ENCODE measurements at places on chromosomes 7 and 10.

DNA sequence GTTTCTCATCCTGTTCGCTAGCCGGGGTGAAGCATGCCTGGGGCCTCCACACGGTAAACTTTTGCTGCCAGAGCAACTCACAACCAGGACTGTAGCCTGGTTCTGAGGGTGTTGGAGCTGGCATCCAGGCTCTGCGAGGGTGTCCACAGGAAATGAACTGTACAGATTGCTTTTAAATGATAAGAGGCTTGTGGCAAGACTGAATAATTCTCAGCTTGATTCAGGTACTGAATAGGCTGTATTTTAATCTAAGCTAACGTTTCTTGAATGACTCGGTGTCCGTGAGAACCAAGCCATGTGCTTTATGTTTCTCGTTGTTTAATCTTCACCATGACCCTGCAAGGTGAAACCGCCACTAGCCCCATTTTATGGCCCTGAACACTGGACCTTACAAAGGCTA, 49.3 kb downstream of the EEPD1 start:
- no peak for DNase-seq

- DNase-seq: no peak
Measured at GRCh38 chr10:104824380-104825006, 183.4 kb downstream of the SORCS3 start.

DNA sequence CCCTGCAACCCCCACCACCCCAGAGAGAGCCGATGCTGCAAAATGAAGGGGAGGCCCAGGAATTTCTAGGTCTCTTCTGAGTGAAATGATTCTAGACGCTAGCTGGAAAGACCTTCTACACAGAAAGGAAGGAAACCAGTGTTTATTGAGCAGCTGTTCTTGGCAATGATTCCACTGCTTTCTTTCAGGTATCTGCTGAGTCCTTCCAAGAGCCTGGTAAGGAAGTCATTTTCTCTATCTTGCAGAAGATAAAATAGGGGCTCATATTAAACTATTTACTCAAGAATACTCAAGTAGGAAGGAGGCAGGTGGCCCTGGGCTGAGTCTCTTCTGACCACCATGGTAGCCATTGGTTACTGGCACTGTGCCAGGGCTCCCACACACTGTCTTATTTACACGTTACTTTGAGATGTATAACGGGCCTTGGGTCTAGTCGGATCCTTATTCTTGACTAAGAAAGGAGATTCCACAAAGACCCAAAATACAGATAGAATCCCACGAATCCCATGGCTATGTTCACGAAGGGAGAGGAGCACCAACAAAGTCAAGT, 112.1 kb downstream of the GALNT11 start:
- no peak for DNase-seq

DNA sequence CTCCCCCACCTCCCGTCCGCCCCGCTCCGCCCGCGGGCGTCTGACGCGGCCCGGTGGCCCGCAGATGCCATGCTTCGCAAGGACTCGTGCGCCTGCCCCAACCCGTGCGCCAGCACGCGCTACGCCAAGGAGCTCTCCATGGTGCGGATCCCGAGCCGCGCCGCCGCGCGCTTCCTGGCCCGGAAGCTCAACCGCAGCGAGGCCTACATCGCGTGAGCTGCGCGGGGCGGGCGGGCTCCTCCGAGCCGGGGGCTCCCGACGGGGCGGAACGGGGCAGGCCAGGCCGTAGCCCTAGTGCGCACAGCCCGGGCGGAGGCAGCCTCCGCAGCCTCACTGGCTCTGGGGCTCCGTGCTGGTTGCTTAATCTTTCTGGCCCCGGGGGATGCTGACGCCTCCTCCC, 2.8 kb downstream of the ASIC3 start:
- DNase-seq: no peak

DNA sequence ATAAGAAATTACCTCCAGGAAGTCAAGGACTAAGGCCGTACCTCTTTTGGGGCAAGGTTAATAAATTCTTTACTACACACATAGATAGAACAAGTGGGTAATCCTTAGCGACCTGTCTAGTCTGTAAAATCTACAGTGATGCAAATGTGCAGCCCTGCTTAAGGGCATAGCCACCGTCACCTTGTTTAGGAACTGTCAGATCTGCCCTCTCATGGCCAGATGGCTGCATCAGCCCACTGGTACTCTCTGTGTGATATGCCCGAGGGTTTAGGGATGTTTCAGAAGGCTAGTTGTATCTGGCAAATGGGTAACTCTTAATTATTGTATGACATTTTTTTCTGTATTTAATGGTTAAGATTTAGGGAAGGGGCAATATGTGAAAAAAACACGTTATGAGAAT, 74.3 kb downstream of the NRG3 start:
- no peak for DNase-seq

DNA sequence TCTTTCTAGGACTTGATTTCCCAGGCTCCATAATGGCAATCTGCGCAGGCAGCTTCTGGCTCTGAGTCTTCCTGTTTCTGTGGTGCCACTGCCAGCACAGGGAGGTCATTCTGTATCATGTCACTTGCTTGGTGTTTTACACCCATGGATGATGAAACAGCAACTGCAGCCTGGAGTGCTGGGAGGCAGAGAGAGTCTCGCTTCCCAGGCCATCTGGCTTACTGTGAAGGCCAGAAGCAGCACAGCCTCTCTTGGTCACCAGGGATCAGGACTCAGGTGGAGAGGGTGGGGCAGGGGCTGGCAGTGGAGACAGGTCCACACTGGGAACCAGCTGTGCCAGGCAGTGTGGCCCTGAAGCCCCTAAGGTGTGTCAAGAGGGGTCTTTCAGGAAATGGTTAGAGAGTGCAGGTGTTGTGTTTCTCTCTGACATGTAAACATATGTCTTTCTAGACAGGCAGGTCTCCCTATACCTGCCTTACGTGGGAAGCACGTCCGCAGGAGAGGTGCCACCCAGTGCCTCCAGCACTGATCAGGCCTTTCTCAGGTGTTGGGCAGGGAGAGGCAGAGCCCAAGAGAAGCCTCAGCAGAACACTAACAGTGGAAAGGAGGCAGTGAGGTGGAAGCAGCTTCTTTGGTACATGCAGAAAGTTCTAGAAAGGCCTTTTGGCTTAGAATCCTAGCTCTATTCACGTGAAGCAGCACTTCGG, 71.4 kb downstream of the INSIG1 start:
- no peak for DNase-seq

GRCh38 chr10:24574578-24575155, 149.0 kb downstream of the ARHGAP21 start:
- DNase-seq: no peak

- no peak for DNase-seq
Measured at GRCh38 chr10:72765051-72765745, 73.3 kb downstream of the MCU start.

- DNase-seq: no peak
Measured at GRCh38 chr10:60189861-60190475, 199.7 kb downstream of the ANK3 start.

DNA sequence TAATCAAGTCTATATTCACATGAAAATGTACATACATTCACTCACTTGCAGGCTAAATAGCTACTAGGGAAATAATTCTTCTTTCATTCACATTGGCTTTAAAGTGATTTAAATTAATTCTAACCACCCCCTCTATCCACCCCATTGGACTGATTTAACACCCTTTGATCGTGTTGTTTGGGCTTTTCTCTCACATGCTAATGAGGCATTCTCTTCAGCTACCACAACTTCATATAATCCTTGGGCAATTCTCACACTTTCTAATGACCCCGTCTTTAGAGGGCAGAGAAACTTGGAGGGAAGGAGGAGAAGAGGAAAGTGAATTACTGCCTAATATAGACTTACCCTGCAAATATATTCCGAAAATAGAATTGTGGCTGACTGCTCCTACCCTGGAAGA, 24.6 kb downstream of the GRM3 start:
- no peak for DNase-seq

GRCh38 chr7:150612925-150613324, 19.3 kb downstream of the GIMAP6 start:
- DNase-seq: no peak

DNA sequence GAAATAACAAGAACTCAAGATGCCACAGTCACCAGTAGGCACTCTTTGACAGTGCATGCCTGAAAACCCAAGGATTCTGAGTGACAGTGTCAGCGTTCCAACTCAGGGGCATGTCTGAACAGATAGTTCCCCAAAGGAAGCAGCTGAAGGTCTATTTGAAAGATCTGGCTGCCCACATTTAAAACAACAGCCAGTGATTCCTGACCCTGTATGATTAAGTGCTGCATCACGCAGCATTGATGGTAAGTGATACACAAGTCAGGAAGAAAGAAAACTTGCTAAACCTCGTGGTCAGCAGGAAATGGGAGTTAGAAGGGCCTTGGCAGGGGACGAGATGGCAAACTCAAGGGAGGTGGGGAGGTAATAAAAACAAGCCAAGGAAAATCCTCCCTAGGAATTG, 1013.1 kb downstream of the TYW1 start:
- no peak for DNase-seq

GRCh38 chr10:131810805-131811629, 89.8 kb upstream of the PPP2R2D start:
- no peak for DNase-seq

DNA sequence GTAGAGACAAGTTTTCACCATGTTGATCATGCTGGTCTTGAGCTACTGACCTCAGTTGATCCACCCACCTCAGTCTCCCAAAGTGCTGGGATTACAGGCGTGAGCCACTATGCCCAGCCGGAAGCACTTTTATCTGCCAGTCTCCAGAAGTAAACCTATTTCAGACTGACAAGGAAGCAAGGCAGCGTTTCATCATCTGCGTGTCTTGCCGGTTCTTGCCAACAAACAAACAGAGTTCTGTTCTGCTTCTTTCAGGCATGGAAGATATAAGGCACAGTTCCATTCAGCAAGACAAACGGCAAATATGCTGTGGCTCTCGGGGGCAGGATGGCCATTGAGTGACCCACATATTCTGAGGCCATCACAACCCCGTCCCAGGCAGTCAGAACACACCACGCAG, 15.5 kb upstream of the LARP4B start:
- no peak for DNase-seq

GRCh38 chr7:140484479-140484878, 5.2 kb upstream of the MKRN1 start:
- DNase-seq: no peak

GRCh38 chr10:119703903-119704508, 21.8 kb upstream of the INPP5F start:
- no peak for DNase-seq

DNA sequence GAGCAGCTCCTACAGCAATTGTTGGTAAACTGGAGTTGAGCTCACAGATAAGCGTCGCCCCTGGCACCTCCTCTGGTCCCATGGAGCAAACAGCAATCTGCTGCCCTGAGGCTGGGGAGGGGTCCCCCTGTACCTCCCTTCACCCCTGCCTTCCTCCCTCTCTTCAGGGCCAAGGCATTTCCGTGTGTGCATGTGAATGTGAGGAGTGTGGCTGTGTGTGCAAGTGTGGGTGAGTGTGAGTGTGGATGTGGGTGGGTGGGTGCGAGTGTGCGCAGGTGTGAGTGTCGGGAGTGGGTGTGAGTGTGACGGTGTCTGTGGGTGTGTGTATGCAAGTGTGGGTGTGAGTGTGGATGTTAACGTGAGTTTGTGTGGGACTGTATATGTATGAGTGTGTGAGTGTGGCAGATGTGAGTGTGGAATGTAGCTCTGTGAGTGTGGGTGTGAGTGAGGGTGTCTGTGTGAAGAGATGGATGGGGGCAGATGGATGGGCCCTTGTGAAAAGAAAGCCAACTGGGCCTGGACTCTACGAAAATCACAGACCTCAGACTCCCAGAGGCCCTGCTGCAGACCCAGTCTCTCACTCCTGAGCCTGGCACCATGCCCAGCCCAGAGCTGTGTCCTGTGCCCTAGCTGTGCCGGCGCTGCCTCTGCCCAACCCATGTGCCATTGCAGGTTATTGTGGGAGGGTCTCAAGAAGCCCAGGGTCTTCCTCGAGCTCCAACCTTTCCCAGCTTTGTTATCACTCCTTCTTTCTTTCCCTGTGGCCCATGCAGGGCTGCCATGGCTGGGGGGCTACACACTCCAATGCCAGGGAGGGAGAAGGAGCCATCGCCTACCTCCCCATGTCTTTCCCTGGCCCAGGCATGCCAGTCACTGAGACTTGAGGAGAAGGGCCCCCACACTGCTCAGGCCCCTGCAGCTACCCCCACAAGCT, 73.9 kb downstream of the GRID1 start:
- no peak for DNase-seq

GRCh38 chr7:55420530-55420929, 55.4 kb downstream of the LANCL2 start:
- no peak for DNase-seq

DNA sequence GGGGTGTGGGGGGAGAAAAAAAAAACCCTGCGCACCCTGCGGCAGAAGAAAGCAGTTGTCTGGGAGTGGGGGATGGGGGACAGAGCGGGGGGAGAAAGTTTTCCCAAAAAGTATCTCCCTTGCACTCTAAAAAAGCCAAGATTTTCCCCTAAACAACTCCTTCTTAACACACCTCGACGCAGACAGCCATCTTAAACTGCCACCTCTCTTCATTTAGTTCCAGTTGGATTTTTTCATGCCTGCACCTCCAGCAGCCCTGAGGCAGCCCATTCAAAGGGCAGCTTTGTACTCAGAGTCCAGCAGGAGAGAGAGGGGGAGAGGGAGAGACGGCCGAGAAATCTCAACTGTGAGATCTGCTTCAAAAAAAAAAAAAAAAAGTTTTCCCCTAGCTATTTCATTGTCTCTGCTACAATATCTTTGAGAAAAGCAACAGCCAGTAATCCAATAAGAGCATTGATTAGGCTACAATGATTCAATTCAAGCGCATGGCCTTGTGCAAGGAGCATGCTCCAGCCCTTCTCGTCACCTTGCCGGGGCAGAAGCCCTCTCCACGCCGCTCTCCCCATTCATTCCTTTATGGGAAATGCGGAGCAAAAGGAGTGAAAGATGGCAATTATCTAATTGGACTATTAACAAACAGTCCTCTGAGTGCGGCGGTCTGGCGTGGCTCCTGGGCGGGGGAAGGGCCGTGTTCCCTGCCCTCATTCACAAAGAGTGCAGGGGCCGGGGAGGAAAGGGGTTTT, 939 bp upstream of the VAX1 start:
- no peak for DNase-seq

DNA sequence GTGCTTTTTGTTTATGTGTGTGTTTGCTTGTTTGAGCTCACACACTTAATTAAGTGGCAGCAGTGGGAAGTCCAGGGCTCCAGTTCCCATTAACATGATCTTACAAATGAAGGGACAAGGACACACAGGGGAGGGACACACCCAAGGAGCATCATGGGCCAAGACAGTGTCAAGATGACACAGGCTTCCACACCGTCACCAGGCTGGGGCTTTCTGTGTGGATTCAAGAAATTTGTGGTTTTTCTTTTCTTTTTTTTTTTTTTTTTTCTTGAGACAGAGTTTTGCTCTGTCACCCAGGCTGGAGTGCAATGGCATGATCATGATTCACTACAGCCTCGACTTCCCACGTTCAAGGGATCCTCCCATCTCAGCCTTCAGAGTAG, 173.6 kb downstream of the KIAA1217 start:
- no peak for DNase-seq

- DNase-seq: no peak
Measured at GRCh38 chr10:103543617-103544525, 50.4 kb downstream of the NEURL1 start.

- DNase-seq: no peak
Measured at GRCh38 chr7:96308253-96308949, 13.5 kb downstream of the SLC25A13 start.

Data from AG04449 (cell line).